HS-5 (cell line): ENCODE measurements at places on chromosomes 6 and 20.

DNA sequence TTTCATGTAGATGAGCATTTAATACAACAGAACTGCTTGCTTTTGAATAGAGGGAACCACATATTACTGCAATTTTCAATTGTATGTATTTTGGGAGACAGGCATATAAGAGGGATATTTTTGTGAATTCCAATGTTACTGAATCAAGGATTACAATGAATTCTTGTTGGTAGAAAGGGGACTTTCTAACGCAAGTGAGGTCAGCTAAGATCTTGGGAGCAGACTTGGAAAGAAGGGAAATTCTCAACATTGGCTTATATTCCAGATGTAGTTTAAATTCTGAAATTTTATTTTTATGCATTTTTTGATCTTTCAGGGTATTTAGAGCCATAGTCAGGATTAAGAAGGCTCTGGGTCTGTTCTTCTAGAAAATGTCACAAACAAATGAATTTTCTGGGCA, 43.3 kb upstream of the CTAGE9 start:
- no peak for DNase-seq

DNA sequence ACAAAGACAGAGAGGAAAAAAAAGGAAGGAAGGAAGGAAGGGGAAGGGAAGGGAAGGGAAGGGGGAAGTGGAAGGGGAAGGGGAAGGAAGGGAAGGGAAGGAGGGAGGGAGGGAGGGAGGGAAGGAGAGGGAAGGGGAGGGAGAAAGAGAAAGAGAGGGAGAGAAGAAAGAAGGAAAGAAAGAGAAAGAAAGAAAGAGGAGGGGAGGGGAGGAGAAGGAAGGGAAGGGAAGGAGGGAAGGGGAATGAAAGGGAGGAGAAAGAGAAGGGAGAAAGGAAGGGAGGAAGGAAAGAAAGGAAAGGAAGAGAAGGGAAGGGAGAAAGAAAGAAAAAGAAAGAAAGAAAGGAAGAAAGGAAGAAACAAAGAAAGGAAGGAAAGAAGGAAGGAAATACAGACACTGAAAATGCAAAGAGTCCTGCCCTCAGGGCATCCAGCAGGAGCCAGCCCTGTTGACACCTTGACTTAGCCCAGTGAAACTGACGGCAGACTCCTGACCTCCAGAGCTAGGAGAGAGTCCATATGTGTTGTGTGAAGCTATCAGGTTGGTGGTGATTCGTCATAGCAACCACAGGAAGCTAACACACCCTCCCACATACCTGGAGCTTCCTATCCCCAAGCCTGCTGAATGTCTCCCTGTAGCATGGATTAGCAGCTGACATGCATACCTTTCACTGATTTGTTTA, 58.7 kb upstream of the SULF2 start:
- no peak for DNase-seq

GRCh38 chr6:15079288-15079817, 166.5 kb upstream of the JARID2 start:
- DNase-seq: no peak

DNA sequence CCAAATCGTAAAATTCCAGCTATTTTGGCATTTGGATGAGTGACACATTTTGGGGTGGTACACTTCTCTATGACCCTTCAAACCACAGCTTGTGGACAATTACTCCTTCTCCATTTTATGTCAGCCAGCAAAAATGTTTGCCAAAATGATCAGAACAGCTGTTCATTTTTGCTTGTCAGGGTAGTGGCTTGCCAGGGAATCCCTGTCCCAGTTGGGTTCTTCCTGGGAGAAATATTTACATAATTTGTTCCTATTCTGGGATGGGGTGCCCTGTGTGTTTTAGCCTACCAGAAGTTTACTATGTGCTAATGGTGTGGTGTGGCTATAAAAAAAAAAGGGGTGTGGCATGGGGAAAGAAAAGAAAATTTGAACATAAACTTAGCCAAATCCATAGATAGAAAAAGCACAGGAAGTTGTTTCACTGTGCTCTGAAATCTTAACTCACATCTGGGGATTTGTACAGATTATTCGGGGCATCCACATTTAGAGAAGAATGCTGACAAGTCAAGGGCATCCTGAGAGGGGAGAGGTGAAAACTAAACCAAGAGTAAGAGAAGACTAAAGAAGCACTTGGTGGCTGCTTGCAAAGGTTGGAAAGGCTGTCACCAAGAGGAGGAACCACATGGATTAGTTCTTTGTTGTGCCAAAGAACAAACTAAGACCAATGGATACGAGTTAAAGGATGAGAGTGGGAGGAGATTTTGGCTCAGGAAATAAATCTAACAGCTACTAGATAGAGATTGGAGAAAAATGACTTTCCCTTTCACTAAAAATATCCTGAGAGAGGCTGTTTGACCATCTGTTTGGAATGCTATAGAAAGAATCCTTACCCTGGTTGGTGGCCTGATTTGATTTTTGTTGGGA, 55.2 kb upstream of the RBM24 start:
- DNase-seq: no peak

DNA sequence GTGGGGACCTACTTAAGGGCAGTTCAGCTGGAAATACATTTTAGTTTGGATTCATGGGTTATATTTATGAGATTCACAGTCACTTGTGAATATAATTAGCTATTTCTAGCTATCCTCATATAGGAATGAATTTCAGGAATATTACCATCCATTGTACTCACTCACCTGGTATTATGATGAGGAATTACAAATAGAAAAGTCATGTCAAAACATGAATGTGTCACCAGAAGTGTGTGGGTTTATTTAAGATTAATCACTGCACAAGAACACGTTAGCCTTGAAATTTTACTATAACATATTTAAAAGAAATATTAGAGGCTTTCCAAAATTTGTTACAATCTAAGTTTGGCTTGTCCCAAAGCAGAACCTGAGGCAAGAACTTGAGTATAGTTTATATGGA, 510.5 kb downstream of the PHF3 start:
- DNase-seq: no peak

- DNase-seq: no peak
These were observed 35.2 kb upstream of the TXLNB start for GRCh38 chr6:139327038-139327437.

DNA sequence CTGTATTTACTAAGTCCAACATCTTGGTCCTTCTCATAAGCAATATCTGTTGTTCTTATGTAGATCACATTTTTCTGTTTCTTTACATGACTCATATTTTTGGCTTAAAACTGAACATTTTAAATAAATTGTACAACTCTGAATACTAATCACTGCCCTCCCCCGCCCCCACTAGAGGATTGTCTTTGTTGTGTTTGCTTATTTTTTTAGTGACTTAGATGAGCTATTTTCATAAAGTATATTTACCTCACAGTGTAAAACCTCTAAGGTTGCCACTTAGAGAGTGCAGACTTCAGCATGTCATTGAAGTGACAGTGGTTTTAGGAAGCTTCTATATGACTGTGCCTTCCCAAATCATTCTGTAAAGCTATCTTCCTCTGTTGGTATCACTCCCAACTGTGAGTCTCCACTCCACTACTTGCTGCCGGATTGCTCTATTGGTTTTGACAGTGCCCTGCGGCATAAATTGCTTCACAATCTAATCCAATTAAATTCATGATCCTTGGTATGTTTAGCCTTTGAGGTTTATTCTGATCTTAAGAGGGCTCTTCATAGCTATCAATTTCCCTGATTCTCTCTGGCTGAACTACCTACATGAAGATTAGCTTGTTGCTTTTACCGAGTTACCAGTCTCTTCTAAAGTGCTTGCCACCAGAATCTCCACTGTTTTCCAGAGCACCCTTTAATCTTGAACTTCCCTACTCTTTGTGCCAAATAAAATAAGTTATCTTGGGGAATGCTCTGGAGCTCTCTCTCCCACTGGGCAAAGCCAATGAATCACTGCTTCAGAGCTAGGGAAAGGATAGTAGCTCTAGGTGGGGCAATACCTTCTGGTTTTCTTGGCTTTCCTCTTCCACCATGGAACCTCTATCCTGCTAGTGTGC, 33.0 kb downstream of the SPTLC3 start:
- no peak for DNase-seq

GRCh38 chr6:134732763-134733162, 217.1 kb downstream of the ALDH8A1 start:
- no peak for DNase-seq

DNA sequence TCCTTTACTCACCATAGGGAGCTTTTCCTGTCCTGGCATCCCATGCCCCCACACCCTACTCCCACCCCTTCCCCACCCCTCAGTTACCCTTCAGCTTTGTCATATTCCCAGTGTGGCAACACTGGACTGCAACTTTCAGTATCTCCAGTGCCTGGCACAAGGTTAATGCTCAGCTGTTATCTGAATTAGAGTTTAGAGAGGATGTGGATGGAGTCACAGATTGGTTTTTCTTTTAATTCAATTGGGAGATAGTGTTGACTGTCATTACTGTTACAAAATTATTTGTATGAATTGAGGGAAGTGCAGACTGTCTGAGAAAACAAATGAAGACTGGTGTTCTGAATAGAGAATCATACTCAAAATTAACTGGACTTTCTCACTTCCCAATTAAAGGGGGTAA, 89.9 kb downstream of the TULP4 start:
- no peak for DNase-seq

DNA sequence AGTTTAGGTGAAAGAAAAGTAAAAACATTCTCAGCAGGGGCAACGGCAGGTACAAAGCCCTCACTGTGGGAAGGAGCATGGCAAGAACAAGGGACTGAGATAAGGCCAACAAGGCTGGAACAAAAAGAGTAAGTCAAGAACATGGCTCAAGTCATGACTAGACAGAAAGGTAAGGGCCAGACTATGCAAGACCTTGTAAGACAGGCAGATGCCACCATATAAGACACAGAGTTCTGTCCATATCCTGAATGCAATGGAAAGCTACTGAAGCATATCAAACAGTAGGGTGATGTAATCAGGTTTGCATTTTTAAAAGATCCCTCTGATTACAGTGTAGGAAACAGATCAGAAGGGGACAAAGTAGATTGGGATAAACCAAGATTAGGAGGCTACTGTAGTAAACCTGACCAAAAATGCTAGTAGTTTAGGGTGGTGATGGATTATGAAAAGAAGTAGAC, 5.5 kb downstream of the REV3L start:
- no peak for DNase-seq

GRCh38 chr6:39496915-39497314, 174.4 kb upstream of the KCNK16 start:
- no peak for DNase-seq

DNA sequence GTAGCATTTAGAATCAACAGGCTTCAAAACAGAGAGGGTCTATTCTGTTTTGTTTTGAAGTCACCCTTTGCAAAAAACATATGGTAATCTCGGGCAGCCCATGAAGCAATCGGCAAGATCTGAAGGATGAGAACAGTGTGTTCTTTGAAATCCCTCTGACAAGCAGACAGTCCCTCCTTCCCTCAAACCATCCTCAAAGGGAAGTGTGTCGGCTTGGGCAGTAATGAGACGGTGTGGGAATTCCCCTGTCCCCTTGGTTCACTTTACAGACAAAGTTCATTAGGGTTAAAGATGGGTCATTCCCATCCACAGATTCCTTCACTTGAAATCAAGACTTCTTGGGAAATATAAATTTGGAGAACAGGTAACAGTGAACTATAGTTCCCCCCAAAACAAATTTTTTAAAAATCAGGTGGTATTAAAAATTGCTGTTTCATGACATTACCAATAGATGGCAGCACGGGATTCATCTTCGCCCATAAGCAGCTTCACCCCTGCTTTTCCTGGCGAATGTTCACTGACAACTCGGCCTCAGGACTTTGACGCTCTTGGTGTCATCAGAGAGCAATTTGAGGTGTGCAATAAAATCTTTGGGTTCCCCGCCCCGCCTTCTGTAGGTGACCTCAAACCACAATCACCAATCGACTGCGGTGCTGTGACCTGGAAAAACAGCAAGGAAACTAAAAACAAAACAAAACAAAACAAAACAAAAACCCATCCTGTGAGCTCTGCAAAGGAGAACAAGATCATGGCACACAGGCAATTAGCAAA, 159.3 kb upstream of the TNFAIP3 start:
- DNase-seq: no peak

DNA sequence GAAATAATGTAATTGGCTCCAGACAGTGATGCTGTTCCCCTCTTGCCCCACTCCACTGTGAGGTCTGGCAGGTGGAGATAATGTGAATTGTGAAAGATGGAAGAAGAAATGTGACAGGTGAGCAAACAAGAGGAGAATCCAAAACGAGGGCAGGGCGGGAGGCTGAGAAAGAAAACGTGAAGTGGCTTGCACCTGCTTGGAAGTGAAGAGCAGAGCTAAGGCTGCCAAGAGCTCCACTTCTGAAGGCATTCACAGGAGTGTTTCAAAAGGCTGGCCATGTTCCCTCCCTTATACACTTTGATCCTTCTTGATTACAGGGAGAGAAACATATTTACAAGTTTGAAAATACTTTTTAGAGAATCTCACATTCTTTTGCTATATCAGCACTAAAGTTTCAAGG, 359.4 kb downstream of the EPHA7 start:
- DNase-seq: no peak

GRCh38 chr20:43691928-43692524, 25.1 kb downstream of the MYBL2 start:
- no peak for DNase-seq

DNA sequence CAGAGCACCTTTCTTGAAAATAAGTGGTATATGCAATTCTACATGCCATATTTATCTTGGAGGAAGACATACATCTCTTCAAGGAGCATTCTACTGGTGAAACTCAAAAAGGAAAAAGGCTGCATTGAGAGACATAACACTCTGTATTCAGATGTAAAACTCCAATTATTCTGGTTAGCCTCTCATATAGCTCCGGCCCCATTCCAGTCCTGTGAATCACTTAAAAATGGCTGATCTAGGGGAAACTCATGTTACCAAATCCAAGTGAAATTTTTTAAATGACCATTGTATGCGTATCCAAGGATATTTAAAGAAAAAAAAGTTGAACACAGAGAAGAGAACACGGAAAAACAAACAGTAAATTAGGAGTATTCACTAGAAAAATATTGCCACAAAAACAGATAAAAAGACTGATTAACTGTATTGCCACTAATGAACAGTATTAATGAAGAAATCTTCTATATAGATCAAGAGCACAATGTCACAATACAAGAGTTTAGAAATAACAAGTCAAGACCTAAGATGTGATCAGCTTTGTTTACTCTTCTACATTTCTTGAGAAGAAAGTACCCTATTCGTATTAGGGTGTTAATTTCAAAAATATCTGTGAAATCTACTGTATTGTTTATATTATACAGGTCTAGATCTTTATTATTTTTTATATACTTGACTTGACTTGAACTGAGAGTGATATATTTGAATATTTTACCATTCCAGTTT, 124.5 kb upstream of the GJE1 start:
- DNase-seq: no peak

GRCh38 chr6:14316651-14317386, 199.2 kb downstream of the CD83 start:
- DNase-seq: no peak

- no peak for DNase-seq
These were observed 3.0 kb downstream of the SYNDIG1 start for GRCh38 chr20:24472426-24472825.

DNA sequence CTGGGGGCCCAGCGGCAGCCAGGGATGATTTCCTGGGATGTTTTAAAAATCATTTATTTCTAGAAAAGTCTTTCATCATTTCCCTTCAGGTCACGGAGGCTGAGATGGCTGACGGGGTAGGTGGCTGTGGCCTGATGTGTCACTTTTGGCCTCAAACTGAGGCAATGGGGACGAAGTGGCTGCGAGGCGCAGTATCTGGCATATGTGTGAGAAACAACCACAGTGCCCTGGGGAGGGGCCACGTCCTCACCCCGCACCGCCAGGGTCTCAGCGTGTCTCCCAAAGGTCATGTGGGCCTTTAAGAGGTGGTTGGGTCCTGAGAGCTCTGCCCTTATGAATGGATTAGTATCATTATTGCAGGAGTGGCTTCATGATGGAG, 120.0 kb downstream of the CEBPB start:
- DNase-seq: no peak

GRCh38 chr20:38004416-38004815, 28.8 kb downstream of the TTI1 start:
- DNase-seq: no peak
